NCI-H1930 (cell line): ENCODE measurements at places on chromosomes 4 and X.

DNA sequence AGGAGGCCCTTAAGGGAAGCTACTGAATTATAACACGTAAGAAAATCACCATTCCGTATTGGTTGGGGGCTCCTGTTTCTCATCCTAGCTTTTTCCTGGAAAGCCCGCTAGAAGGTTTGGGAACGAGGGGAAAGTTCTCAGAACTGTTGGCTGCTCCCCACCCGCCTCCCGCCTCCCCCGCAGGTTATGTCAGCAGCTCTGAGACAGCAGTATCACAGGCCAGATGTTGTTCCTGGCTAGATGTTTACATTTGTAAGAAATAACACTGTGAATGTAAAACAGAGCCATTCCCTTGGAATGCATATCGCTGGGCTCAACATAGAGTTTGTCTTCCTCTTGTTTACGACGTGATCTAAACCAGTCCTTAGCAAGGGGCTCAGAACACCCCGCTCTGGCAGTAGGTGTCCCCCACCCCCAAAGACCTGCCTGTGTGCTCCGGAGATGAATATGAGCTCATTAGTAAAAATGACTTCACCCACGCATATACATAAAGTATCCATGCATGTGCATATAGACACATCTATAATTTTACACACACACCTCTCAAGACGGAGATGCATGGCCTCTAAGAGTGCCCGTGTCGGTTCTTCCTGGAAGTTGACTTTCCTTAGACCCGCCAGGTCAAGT is 6.9 kb upstream of the MSANTD1 start:
- DNase-seq, result no peak

GRCh38 chrX:46597771-46598170 is 24.2 kb downstream of the CHST7 start:
- no peak for DNase-seq

GRCh38 chr4:172055498-172055897 is 242.3 kb downstream of the GALNTL6 start:
- DNase-seq, result no peak

- DNase-seq, result no peak
These were observed 127.6 kb downstream of the EIF4E start for GRCh38 chr4:98801259-98801725.

DNA sequence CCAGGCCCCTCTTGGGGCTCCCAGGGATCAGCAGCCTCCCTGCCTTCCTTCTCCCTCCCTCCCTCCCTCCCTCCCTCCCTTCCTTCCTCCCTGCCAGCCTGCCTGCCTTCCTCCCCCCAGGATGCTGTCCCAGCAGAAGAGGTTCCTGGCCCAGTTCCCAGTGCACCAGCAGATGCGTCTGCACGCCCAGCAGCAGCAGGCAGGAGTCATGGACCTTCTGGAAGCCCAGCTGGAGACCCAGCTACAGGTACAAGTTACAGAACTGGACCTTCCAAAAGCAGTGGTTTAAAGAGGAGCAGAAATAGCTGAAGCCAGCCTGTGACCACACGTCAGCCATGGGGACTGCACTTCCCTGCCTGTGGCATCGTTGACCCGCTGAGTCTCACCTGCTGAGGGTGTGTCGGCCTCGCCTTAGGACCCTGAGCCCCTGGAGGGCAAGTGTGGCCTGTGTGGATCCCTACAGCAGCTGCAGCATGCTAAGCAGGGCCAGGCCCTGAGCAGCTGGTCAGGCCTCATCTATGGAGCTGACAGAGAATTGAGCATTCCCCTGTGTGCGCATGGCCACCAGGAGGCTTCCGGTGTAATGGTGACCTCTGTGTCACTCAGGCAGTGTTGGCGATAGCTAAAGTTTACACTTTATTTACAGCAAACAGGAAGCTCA is 84.7 kb downstream of the CRMP1 start:
- DNase-seq, result no peak

DNA sequence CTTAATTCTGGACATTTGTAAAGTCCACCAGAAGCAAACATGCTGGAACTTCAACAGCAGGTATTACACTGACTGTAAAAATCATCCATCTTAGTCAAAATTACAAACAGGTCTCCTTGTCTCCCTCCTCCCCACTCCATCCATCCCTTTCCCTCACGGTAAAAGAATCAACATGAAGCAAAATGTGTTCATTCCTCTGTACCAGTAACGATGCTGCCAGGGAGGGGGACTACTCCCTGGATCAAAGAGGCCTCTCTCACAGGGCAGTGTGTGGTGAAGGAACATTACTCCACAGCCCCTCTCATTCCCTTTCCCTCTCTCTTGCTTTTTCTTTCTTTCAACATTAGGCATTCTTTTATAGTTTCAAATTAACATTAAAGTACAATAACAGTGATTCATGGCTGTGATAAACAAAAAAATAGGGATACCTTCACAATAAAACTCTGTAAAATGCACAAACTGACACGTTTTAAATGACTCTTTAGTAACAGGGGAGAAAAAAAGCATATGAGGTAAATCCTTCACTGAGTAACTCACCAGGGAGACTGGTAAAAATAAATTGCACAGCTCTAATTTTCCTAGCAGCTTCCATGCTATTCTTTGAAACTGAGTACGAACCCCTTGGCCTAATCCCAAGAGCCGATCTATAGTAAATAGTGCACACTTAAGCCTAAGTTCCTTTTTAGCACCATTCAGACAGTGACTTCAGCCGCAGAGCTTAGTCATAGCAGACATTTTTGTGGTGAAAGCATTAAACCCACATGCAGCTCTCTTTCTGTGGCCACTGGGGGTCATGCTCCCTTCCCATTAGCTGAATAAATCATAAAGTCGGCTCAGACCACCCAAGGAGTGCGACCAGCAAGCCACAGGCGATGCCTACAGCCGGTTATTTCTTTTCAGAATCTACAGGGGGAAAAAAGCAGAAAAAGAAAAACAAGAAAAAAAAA is 215.6 kb upstream of the GYPA start:
- DNase-seq, result no peak

GRCh38 chrX:55907968-55908607 is 190.5 kb downstream of the RRAGB start:
- peak; percentile 7 for DNase-seq

DNA sequence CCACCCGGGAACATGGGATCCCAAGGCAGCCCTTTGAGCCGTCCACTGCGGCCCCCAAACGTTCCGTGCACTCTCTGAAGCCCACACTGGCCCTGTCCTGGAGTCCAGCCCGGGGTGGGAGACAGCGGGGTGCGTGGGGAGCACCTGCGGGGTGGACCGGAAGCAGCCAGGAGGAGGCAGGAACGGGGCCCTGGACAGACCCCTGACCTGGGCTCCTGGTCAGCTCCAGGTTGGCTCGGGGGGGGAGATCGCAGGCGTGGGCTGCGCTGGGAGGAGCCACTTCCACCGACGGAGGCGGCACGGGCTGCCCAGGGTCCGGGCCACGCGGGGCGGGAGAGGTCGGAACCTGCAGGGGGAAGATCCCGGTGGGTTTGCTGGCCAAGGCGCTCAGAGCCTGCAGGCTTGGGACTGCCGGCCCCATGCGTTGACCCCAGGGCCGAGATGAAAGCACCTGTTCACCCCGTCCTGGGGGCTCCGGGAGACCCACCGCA is 5.7 kb upstream of the PLCXD1 start:
- no peak for DNase-seq

DNA sequence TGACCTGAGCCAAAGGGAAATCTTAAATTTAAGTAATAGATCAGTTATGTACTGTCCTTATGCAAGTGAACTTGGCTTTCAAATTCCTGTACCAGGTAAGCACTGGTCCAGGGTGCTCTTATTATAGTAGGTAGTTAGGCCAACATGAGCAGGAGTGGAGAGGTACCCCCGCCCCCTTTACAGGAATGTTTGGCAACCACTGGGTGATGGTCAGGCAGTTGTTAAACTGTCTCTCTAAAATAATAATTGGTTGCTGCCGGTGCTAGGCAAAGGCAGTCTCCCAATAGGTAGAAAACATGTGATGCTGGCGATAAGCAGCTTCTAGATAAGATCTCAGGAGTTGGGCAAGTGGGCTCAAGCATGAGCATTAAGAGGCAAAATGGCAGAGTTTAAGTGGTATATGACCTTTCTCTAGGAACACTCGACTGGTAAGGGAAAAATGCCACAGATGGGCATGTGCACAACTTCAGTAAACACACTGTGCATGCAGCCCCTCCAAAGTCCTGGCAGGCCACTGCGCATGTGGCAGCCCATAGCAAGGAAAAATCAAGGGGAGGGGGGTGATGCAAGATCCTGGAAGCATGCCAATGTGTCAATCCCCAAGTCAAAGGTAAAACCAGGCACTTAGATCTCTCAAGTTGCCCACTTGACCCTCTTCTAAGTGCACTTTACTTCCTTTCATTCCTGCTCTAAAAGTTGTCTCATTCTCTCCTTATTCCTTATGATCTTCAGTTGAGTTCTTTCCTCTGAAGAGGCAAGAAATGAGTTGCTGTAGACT is 1239.7 kb downstream of the C4orf33 start:
- DNase-seq, result no peak

GRCh38 chrX:18436017-18436416 is 10.6 kb downstream of the CDKL5 start:
- DNase-seq, result no peak

- DNase-seq, result no peak
These were observed 136.1 kb downstream of the ARX start for GRCh38 chrX:24879679-24880078.

GRCh38 chrX:72141372-72142004 is 9.8 kb upstream of the RTL5 start:
- no peak for DNase-seq

GRCh38 chrX:110448459-110448858 is 89.8 kb downstream of the RTL9 start:
- no peak for DNase-seq

DNA sequence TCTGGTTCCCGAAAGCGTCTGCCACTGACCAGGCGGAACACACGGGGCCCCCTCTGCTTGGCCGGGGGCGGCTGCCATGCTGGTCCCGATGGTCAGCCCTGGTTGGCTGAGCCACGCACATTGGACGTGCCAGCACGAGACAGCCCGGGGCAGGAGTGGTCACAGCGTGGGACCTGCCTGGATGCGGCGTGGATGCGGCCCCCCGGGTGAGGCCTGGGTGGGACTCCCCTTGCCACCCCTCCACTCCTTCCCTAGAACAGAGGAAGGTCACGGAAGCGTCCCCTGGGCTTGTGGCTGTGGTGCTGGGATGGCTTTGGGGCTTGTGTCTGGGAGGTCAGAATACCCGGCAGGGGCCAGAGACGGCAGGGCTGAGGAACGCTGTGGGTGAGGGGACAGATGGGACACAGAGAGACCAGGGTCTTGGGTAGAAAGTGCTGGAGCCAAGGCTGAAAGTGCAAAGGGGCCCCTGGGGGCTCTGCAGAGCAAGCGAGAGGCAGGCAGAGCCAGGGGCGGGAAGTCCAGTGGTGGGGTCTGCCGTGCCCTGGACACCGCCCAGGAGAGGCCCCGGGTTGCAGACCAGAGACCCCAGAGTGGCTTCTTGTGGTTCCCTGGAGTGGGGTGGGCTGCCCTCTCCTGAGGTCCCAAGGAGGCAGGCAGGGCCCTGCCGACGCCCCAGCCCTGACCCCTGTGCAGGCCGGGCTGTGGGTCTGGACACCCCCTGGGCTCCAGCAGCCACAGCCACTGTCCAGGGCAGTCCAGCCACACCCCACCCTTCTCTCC is 8.6 kb upstream of the CPLX1 start:
- no peak for DNase-seq

- DNase-seq, result no peak
These were observed 9.7 kb upstream of the NAT8L start for GRCh38 chr4:2049381-2049780.

- no peak for DNase-seq
These were observed 51.1 kb upstream of the UGT8 start for GRCh38 chr4:114547340-114548134.

DNA sequence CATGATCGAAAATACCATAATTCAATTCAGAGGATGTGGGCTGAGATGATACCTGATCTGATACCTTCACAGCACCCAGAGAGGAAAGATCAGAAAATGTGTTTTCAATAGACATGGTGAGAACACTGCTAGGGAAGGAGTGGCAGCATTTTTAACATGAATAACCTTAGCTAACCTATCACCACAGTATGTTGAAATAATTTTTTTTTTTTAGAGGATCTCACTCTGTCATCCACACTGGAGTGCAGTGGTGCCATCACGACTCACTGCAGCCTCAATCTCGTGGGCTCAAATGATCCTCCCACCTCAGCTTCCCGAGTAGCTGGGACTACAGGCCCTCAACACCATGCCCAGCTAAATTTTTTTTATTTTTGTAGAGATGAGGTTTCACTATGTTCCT is 90.5 kb upstream of the RAPGEF2 start:
- DNase-seq, result no peak

DNA sequence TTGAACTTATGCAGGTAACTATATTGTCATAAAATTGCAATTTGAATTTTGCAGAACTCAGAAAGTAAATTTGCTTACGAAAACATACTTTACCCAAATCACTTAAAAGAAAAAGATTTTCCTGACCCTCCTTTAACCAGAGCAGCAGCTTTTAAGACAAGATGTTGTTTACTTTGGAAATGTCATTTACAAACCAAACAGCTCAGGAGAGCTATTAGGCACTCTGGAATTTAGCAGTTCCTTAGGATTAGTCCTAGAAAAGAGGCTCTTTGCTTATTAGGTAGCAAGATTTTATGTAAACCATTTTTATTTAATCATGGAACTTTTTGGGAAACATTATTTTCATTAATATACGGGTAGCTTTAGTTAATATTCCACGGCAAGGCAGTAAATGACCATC is 765.7 kb upstream of the POU3F4 start:
- DNase-seq, result no peak

DNA sequence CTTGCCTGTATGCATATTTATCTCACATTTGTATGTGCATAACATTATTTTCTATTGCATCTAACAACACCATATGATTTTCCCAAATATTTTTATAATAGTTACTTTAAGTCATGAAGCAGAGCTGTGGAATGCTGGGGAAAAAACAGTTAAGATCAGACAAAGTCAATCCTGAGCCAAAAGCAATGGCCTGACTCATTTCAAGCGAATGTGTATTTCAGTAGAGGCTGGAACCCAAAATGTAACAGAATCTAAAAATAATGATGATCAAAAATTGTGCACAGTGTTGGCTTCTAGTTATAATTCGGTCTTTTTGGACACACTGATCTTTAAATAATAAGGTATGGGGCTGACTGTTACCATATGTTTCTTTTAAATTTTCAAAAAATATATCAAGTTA is 516.2 kb upstream of the ADGRL3 start:
- DNase-seq, result no peak

- no peak for DNase-seq
These were observed 58.5 kb upstream of the CLCN4 start for GRCh38 chrX:10098270-10098713.

GRCh38 chr4:174318829-174319764 is 35.4 kb downstream of the CEP44 start:
- DNase-seq, result peak; percentile 16

DNA sequence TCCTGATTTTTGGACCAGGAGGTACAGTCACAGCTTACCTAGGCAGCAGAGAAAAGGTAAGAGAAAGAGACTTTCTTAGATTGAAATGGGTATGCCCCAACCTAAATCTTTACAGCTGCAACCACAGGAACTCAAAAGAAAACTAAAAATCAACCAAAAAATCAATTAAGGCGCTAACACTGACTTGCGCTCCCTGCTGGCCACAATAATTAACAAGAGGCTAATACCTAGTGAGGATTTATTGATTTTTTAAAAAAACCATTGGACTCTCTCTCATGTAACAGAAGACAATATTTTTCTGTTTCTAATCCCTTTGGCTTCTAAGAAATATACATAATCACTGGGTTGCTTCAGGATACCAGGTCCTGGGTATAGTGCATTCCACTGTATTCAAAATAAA is 153.9 kb upstream of the TENM3 start:
- DNase-seq, result no peak
